ENCODE measurements at places on chromosomes 13 and 19.

GRCh38 chr19:15337202-15337601 is 4.9 kb upstream of the BRD4 start:
- DNase-seq, result no peak

GRCh38 chr19:5988517-5989387 is 10.8 kb upstream of the RANBP3 start:
- DNase-seq, result no peak

GRCh38 chr13:84659359-84659661 is 777.0 kb upstream of the SLITRK1 start:
- no peak for DNase-seq

- DNase-seq, result no peak
Observed at GRCh38 chr13:46087481-46087880, 17.4 kb downstream of the CPB2 start.

All from stimulated activated CD8-positive, alpha-beta memory T cell treated with anti-CD3 and anti-CD28 coated beads, Interleukin-2, amount 100 ng/mL, for 48 hours (primary cell).